ENCODE measurements at places on chromosomes 12 and 14.

- no peak for DNase-seq
These were observed 505.1 kb downstream of the FOXG1 start for GRCh38 chr14:29271669-29272068.

GRCh38 chr12:56808954-56809353 is 45.8 kb downstream of the HSD17B6 start:
- DNase-seq = no peak

DNA sequence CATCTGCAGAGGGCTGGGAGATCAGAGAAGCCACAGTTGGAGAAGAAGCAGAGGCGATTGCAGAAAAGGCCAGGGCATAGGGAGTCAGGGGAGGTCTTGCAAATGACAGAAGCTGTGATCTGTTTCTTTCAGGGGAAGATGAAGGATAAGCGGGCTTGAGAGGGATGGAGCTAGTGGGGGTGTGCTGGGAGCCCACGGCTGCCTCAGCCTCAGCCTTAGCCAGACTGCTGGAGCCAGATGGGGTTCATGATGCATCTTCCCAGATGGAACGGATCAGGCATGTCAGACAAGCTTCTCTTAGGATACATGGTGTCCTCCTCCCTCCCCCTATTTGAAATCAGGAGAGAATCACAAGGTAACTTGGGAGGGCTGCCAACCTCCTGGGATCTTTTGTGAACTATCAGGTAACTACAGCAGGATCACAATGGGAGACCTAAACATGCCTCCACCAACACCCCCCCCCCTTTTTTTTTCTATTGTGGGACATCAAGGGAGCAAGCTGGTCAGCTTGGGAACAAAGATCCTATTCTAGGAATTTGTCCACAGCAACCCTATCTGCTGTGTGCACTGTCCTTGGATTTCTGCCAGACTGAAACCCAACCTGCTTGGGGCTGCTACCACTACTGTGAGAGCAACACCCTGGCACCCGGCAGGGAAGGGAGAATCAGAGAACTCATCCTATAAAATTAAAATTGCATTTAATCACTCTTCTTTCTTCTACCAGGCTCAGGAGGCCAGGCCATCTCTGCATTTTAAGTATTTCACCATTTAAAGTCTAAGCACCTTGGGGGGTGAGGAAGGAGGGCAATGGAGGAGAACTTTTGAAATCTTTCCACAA is 10.7 kb upstream of the ATP2A2 start:
- no peak for DNase-seq

- no peak for DNase-seq
These were observed 311.9 kb downstream of the CEP128 start for GRCh38 chr14:80629606-80630005.

GRCh38 chr12:12007001-12007712 is 63.6 kb upstream of the BCL2L14 start:
- no peak for DNase-seq

GRCh38 chr12:63362166-63362565 is 211.2 kb upstream of the AVPR1A start:
- no peak for DNase-seq

All from hypothalamus (tissue), 51 donors.